ENCODE measurements at places on chromosomes 7 and 10.

DNA sequence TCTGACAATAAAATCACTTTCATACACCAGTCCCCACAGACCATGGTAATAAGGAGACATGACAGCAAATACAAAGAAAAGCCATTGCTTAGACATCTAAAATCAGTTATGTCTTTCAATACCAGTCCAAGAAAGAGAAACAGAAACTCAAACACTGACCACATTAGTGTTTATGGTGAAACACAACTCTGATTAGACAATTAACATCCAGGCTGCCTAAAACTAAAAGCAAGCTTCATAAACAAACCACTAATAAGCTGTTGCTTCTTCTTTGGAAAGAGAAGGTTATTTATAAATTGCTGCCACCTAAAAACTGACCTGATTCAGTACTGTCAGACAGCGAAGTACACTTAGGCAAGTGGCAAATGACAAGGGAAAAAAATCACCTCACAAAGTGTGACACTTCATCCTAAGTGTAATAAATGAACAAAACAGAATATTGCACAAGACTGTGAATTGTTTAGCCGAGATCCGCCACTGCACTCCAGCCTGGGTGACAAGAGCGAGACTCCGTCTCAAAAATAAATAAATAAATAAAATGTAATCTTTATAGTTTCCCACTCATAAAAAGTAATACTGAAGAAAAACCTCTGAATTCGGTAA, 277.4 kb downstream of the PARD3 start:
- no peak for DNase-seq

DNA sequence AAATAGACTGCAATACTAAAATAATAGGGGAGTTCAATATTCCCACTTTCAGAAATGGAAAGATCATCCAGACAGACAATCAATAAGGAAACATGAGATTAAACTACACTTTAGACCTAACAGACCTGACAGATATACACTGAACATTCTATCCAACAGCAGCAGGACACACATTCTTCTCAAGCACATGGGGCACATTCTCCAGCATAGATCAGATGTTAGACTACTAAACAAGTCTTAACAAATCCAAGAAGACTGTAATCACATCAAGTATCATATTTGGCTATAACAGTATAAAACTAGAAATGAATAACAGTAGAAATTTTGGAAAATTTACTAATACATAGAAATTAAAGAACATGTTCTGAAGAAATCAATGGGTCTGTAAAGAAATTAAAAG, 458.9 kb upstream of the ANKRD30A start:
- DNase-seq = no peak

- no peak for DNase-seq
Observed at GRCh38 chr7:84714765-84715164, 472.1 kb downstream of the SEMA3D start.

- peak; percentile 99 for DNase-seq
Observed at GRCh38 chr7:28988810-28989209, 30.7 kb upstream of the TRIL start.

DNA sequence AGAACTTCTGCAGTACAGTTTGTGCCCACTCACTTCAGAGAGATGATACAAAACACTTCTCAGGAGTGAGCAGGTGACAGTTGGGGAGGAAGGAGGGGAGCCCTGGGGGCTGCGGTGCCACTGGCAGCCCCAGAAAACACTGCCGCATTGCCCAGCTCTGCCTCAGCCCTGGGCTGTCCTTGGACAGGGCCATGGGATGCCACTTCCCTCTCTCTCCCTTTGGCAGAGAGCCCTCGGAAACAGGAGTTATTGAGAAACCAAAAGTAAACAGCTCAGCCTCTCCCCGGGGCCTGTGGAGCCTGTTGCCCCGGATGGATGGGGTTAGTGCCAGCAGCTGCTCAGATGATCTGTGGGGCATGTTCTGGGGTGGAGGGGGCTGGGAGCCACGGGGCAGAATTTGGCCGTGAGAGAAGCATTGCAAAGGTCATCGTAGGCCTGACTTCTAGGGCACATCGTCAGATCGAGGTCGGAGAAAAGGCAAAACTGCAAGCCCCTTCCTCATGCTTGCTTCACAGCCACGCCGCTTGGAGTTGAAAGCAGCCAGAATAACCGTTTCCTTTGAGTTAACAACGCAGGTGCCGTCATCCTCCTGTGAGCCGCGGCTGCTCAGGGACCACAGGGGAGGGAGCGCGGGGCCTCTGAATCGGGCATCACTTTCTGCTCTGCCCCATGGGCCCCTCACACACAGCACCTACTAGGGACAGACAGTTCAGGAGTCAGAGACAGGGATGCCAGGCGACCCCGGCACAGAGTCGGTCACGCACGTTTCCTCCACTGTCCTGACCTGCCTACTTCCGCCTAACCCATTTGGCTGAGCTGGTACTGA, 256.4 kb downstream of the CAMK1D start:
- DNase-seq = peak; percentile 37

GRCh38 chr7:127862525-127862924, 168.7 kb downstream of the LRRC4 start:
- DNase-seq = no peak

DNA sequence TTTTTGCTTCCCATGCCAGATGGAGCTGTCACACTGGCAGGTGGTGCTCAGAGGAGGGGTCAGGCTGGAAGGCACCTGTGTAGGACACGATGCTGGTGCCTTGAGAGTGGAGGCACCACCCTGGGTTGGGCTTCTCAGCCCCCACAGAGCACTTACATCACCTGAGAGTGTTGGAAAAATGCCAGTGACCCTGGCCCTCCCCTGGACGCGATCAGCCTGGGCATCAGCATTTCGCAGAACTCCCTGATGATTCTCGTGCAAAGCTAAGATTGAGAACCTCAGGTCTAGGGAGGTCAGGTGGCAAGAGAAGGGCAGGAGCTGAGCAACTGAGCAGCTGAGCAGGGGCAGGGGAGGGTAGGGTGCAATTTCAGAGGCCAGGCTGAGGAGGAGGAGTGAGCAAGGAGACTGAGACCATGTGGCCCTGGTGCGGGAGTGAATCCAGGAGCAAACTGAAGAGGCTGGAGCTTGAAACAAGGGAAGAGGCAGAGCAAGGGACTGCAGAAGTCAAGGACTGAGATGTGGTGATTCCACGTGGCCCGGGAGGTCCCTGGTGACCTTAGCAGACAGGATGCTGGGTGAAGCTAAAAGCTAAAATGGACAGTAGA, 24.7 kb upstream of the GRID1 start:
- DNase-seq = no peak

DNA sequence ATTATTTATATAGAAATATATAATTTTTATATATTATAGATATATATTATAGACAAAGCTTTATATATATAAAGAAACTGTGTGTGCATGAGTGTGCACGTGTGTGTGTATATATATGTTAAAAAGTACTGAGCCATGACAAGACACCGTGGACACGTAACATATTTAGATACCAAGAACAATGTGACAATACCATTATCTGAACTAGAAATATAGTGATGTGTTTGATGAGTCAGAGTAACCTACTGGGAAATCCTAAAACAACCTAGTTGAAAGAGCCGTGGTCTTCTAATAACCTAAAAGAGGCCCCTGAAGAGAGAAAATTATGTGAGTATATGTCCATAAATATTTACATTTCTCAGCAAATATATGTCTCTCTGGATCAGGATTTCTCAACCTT, 50.7 kb upstream of the ITGB8 start:
- no peak for DNase-seq
